ENCODE measurements at places on chromosomes 1 and 21.

DNA sequence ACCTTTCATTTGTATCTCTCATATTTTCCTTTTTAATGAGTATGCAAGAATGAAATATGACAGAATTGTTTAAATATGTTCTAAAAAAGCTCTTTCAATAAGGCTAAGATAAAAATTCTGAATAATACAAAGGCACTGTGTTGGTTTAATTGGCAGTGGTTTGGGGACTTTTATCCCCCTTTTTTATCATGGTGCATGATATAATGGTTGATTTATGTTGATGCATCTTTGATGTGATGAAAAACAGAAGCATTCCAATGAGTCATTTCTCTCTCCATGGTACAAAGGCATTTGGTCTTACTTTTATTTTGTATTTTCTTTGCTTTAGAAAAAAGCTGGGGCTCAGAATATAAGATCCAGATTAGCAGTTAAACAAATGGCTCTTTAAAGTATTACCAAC lies 127.2 kb upstream of the GREM2 start:
- H3K4me3 ChIP-seq = no peak overlapping the region
- H3K36me3 ChIP-seq = no peaks in the 10 kb centered on the region
- no peak overlapping the region for H3K27ac ChIP-seq
- H3K27me3 ChIP-seq = no peaks in the 10 kb centered on the region
- peak; percentile 12 for DNase-seq

DNA sequence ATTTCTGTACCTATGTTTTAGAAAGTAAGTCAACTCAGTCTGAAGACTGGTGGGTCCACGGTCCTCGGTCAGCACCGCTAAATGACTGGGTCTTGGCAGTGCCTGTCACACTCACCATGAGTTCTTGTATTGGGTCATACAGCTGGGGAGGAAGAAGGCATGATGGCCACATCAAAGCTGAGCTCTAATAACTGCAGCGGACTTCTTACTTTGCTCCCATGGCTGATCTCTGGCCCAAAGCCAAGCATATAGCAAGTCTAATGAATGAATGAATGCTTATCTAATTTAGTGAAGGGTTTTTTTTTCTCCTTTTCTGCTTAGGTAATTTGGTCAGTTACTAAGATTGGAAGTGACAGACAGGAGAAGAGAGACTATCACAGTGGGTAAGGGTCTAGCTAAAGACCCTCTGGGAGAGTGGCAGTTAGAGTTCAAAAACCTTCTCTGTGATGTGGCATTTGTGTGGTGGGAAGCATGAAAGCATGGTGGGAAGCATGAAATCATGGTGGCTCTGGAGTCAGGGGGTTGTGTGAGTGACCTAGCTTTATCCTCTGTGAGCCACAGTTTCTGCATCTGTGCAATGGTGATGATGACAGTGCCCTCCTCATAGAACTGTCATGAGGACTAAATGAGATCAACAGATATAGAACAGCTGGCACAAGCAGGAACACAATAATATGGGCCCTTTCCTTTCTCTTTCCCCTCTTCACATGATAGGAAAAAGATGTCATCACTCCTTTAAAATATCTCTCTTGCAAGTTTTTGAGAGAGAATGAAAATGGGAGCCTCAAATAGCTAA lies 78.9 kb upstream of the JAK1 start:
- DNase-seq = peak; percentile 16
- H3K4me1 ChIP-seq = no peaks in the 10 kb centered on the region
- H3K4me3 ChIP-seq = no peak overlapping the region
- no peak overlapping the region for H3K27ac ChIP-seq

- no peaks in the 10 kb centered on the region for H3K4me1 ChIP-seq
- no peaks in the 10 kb centered on the region for H3K36me3 ChIP-seq
- no peaks in the 10 kb centered on the region for H3K27me3 ChIP-seq
- no peak overlapping the region for H3K4me3 ChIP-seq
- no peak for DNase-seq
- H3K27ac ChIP-seq = no peak overlapping the region
Observed at GRCh38 chr1:164470996-164471395, 88.0 kb upstream of the PBX1 start.

GRCh38 chr21:42758721-42759593 lies 105.5 kb downstream of the PDE9A start:
- peaks cover 25% of the 10 kb centered on the region for H3K36me3 ChIP-seq
- peaks cover 4% of the 10 kb centered on the region for H3K4me1 ChIP-seq

DNA sequence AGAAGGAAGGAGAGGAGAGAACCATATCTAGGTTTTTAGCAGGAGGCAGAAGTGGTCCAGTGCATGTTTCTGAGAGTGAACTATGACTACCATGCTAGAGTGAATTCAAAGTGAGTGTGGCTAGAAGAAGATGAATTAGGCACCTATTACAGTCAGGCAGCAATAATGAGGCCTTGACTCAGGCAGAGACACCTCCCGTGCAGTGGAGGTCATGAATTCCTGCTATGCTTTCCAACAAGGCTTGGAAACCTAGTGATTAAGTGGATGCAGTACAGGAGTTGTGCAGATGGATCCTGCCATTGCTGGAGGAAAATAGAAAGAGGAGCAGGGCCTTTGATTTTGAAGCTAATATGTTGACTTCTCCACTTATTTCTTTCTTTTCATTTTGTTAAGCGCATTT lies 581.5 kb downstream of the RWDD3 start:
- no peaks in the 10 kb centered on the region for H3K27me3 ChIP-seq
- no peak for DNase-seq
- H3K36me3 ChIP-seq = no peaks in the 10 kb centered on the region
- H3K4me1 ChIP-seq = no peaks in the 10 kb centered on the region
- H3K27ac ChIP-seq = no peak overlapping the region

GRCh38 chr1:89580036-89580435 lies 52.9 kb upstream of the LRRC8C start:
- H3K4me3 ChIP-seq = no peak overlapping the region
- H3K27me3 ChIP-seq = no peaks in the 10 kb centered on the region
- no peaks in the 10 kb centered on the region for H3K4me1 ChIP-seq
- no peak for DNase-seq
- H3K36me3 ChIP-seq = peaks cover 3% of the 10 kb centered on the region

Measured in mesenchymal stem cell (in vitro differentiated cells and primary cell).